ENCODE measurements at places on chromosomes 6 and 20. TPM values are rescaled to one million over a fixed set of nuclear protein-coding genes. Genes with fewer than 3 reads are reported as not detected.
A peak's percentile ranks its signal among the peaks of the same experiment; 100 is the strongest.

DNA sequence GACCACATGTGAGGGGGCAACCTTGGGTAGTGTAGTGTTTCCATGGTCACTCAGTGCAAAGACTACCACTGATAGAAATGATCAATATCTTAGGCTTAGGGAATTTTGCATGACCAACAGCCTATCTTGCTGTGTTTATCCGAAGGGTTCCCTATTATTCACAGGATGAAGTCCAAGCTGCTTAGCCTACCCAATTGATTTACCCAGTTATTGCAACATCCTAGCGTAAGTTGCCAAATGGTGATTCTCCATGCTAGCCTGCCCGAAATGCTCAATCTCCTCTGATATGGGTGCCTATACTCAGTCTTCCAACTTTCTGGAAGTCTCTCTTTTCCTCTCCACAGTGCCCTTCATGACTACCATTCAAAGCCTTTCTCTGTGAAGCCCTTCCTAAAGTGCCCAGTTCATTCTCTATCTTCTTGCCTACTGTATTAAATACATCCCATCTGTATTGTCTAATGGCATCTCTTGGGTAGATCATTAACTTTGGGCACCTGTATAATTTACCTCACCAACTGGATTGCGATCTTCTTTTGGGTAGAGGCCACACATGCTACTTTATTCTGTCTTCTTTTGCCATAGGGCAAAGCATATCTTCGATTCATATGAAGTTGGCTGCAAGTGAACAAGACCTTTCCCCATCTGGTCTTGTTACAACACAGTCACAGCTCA, 240.5 kb downstream of the CLIC5 start:
- no peak for DNase-seq

DNA sequence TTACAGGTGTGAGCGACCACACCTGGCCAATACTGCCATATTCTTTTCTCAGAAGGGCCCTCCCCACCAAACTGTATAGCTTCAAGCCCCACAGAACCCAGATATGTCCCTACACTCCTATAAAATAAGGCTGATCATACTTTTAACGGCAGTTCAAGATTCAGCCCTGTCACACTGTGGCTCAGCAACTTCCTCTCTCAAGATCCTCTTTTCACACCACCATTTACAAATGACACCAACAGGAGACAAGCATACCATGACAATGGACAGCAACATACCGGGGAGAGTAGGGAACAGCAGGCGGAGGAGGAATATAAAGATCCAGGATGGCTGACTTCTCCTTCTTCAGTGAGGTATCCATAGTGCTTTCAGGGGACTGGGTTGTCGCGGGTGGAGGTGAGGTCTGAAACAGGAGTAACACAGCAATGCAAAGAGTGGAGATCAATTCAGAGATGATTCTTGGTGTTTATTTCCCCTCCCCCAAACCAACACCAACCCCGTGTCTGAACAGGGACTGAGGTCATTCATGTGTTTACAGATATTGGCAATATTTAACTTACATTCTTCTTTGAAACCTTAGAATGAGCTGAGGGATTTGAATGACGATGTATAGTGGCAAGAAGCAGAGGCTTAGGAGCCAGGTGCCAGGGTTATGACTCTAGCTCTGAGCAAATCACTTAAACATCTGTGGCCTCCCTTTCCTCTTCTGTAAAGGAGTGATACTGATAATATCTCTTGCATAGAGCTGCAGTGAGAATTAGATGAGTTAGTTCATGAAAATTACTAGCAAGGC, 57.6 kb upstream of the IPCEF1 start:
- DNase-seq: no peak

GRCh38 chr6:15682965-15683822, 20.4 kb upstream of the DTNBP1 start:
- DNase-seq: no peak

- DNase-seq: no peak
Measured at GRCh38 chr6:45479834-45480751, 102.4 kb upstream of the SUPT3H start.

DNA sequence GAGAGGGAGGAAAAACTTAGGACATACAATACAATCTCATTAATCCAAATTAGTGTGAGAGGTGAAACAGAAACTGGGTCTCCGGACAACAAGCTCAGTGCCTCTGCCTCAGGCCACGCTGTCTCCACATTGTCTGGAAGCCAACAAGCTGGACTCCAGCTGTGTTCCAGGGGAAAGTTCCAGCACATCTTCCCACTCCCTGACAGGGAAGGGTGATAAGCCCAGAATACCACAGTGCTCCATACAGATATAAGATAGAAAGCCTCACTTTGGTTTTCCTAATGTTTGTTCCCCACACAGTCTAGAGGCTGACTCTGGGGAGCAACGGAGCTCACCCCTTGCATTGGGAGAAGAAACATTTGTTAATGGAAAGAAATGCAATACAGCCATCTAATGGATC, 117.1 kb upstream of the SPTLC3 start:
- no peak for DNase-seq

DNA sequence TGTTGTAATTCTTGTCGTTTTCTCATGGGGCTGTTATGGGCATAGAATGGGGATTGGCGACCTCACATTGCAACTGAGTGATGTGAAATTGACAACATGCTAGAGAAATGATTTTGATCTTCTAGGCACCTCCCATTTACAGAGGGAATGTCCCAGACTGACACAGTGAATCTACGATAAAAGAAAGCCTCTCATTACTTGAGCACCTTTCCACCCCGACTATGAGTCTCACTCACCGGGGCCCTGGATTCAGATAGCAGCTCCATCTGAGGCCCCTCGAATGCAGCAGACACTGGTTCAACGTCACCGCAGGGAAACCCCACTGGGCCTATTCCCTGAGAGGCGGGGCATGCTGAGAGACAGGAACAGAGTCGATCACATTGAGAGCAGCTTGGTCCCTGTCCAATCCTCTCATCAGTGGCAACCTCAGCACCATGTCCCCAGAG, 49.1 kb downstream of the NFATC2 start:
- DNase-seq: no peak

GRCh38 chr20:44552950-44553908, 29.1 kb upstream of the PKIG start:
- DNase-seq: no peak

DNA sequence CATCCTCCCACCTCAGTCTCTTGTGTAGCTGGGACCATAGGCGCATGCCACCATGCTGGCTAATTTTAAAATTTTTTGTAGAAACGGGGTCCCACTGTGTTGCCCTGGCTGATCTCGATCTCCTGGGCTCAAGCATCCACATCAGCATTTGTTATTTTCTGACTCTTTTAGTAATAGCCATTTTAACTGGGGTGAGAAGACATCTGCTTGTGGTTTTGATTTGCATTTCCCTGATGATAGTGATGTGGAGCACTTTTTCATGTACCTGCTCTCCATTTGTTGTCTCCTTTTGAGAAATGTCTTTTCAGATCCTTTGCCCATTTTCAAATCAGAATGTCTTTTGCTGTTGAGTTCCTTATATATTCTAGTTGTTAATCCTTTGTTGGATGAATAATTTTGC, 22.2 kb upstream of the TULP4 start:
- peak; percentile 32 for DNase-seq

GRCh38 chr20:17840423-17840822, 128.2 kb downstream of the SNX5 start:
- no peak for DNase-seq

GRCh38 chr6:166439366-166440091, 56.8 kb upstream of the MPC1 start:
- DNase-seq: no peak

- DNase-seq: no peak
Measured at GRCh38 chr6:165571721-165572132, 91.3 kb downstream of the PDE10A start.

DNA sequence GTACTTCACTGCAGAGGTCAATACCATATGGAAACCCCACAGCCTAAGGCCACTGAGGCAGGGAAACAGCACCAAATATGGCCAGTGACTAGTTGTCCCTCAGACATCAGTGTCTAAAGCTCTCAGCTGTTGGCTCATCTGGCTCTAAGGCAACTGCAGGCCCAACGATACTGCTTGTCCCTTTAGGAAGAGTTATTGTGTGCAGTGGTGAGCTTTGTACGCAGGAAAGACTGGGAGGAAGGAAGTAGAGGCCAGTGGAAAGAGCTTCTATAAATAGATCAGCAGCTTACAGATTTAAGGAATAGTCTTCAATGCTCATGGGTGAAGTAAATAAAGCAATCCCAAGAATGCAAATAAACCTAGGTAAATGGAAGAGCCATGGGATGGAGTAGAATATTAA, 29.3 kb downstream of the DNAAF9 start:
- DNase-seq: no peak

- DNase-seq: no peak
Measured at GRCh38 chr6:108752733-108753590, 95.3 kb upstream of the ARMC2 start.

DNA sequence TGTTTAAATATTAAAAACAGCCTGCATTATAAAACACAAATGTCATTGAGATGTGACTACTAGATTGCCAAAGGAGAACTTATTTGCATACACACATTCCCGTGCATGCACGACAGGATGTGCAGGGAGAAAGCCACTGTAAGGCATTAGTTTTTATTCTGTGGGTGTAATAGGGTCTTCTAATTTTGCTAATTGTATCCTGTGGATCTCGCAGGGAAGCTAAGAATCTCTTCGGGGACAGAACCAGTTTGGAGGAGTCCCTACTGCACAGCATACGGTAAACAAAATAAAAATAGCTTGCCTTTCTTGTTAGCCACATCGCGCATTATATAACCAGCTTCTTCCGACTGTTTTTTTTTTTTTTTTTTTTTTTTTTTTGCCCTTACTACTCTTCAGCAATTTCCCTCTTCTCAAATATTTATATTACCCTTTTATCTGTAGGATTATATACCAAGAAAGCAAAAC, 2.0 kb downstream of the ATXN1 start:
- DNase-seq: no peak

DNA sequence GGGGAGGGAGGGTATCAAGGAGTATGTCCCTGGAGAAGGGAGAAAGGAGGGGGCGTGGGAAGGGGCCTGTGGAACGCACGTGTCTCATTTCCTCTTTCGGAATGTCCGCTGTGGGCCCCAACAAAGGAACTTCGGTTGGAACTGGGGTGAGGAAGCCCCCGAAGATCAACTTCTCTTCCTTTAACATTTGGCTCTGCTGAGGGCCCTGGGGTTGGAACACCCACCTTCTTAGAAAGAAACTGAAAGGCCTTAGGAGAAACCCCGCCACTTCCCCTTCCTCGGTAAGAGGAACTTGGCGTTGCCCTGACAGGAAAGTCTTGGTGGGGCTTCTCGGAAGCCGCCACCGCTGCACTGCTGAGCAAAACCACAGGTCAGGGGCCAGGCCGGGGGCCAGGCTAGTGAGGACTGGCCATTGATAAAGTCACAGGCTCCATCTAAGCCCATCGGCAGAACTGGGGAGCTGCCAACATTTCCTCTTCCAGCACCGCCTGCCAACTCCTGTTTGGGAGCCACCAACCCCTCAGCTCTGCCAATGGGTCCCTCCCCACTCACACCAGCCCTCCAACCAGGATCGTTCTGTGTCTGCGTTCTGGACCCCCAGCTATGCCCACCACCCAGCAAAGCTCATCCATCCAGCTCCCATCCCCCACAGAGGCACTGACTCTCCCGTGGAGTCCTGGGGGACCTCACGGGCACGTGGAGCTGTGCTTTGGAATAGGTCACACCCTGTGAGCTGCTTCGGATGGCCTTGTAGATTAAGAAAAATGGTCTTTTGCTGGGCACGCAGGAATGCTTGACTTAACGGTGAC, 44.8 kb downstream of the FGD2 start:
- DNase-seq: peak; percentile 63

GRCh38 chr6:138971601-138972000, 16.5 kb downstream of the REPS1 start:
- DNase-seq: no peak

GRCh38 chr6:155472886-155473285, 17.2 kb upstream of the NOX3 start:
- DNase-seq: no peak

DNA sequence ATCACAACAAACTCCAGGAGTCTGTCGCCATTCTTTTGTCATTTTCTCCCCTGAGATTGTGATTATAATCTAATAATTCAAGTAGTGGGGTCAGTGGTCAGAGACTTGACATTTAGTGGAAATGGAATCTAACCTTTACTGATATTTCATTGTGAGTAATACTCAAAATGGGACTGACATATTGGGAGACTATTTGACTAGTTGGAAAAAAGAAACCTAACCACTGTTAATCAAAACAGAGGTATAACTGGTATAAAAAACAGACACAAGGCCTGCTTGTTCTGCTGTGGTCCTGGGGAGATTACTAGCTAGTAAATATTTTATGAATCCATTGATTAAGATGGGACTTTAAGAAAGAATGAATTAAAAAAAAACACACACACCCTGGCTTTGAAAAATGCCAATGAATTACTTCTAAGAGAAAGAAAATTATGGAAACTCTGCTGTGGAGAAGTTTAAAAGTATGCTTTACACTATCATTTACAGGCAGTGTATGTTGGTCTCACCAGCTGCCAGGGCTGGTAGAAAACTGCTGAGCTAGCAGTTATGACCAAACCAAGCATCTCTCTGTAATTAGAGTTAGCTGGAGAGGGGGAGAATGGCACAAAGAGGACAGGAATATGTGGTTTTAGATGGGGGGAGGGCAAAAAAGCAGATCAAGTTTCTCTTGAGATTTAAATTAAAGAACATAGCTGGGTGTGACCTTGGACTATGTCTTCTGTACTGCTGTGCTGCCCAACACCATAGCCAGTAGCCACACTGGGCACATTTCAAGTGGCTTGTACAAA, 103.7 kb downstream of the FYN start:
- no peak for DNase-seq

DNA sequence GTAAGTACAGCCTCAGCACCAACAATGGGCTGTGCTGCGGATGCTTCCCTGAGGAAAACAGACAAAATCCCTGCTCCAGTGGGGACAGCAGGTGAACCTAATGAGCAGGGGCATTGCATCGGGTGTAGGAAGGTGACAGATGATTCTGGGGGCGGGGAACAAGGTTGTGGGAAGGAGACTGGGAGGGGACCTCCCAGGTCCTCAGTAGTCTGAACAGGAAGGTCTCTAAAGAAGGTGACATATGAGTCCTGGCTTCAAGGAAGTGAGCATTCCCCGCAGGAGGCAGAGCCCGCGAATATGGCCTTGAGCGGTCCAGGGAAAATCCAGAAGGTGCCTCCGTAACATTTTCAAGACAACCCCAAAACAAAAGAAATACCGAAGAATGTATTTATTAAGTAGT, 19.4 kb downstream of the ULBP1 start:
- no peak for DNase-seq

- peak; percentile 46 for DNase-seq
Measured at GRCh38 chr6:138588805-138589434, 89.6 kb upstream of the NHSL1 start.

GRCh38 chr6:48110436-48111142, 408 bp downstream of the PTCHD4 start:
- no peak for DNase-seq

GRCh38 chr6:69584913-69585729, 211.7 kb downstream of the LMBRD1 start:
- DNase-seq: peak; percentile 2

Gene DSP
- polyA plus RNA-seq: not detected

Gene TCP11
- not detected for polyA plus RNA-seq

Gene TFAP2A
- polyA plus RNA-seq: not detected

Gene C20orf204
- polyA plus RNA-seq: 0.22 TPM

Gene FAM83B
- polyA plus RNA-seq: not detected

Gene MED20
- 6.3 TPM for polyA plus RNA-seq

Gene ATP5F1E
- 76.9 TPM for polyA plus RNA-seq

Gene C20orf144
- not detected for polyA plus RNA-seq

Gene MCUR1
- 5.9 TPM for polyA plus RNA-seq
